ENCODE measurements at places on chromosomes 5 and 9.

DNA sequence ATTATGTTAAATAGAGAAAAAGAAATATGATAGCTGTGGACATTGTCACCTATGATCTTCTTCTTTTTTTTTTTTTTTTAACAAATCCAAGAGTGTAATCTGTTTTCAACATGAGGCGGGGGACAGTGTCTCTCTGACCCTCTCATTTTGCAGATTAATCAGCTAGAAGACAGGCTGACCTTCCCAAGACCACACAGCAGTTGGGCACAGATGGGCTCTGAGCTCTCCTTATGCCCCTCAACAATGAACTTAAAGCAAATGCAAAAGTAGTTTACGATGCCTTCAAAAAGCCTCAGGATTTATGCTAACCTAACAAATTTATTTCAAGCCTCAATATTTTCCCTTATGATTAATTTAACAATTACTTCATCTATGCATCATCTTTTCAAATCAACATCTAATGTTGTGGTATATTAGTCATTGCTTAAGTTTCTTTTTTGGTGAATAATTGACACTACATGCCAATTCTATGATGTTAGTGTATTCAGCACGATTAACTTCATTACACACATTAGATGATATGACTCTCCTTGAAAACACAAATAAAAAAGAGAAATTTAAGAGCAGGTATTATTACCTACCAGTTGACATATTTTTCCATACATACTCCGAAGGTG lies 7.4 kb downstream of the NFIL3 start:
- DNase-seq: no peak

- no peak for DNase-seq
Observed at GRCh38 chr5:150301170-150301505, 1.6 kb downstream of the ARSI start.

GRCh38 chr5:114325541-114325940 lies 36.3 kb upstream of the KCNN2 start:
- DNase-seq: no peak

GRCh38 chr5:138620663-138621224 lies 45.5 kb upstream of the HSPA9 start:
- DNase-seq: no peak

- no peak for DNase-seq
Observed at GRCh38 chr9:98605116-98605515, 103.6 kb downstream of the GABBR2 start.

Data from naive thymus-derived CD8-positive, alpha-beta T cell (primary cell).